ENCODE measurements at places on chromosomes 1 and 21.

GRCh38 chr1:54353959-54354358, 52.2 kb downstream of the SSBP3 start:
- DNase-seq = no peak

GRCh38 chr1:7385471-7386225, 385.4 kb upstream of the VAMP3 start:
- no peak for DNase-seq

DNA sequence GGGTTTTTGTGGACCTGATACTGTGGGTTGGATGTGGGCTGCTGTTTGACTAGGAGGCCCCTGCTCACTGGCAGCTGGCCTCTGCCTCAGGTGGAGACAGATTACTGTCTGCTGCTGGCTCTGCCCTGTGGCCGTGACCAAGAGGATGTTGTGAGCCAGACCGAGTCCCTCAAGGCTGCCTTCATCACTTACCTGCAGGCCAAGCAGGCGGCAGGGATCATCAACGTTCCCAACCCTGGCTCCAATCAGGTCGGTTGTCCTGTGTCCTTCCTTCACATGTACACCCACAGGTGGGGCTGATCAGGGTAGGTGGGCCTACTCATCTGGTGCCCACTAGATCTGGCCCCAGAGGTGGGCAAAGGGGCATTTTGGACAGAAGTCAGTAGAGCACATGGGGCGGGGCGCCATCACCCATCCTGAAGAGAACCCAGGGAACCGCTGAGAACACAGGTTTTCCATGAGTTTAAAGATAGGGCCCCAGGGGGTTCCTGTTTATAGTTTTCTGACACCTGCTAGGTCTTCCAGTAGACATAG, 37.2 kb downstream of the ZBTB17 start:
- no peak for DNase-seq

GRCh38 chr1:50651476-50652263, 228.4 kb upstream of the DMRTA2 start:
- DNase-seq = no peak

DNA sequence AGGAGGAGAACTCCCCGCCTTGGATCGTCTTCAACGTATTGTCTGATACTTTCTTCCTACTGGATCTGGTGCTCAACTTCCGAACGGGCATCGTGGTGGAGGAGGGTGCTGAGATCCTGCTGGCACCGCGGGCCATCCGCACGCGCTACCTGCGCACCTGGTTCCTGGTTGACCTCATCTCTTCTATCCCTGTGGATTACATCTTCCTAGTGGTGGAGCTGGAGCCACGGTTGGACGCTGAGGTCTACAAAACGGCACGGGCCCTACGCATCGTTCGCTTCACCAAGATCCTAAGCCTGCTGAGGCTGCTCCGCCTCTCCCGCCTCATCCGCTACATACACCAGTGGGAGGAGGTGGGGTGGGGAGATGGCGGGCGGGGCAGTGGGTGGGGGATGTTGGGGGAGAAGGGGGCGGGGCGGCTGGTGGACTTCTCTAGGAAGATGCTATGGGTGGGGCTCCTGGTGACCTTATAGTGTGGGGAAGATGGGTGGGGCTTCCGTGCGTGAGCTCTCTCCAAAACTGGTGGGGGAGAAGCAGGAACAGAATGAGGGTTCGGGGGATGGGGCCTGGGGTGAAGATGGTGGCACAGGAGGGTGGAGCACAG, 5.3 kb downstream of the HCN3 start:
- DNase-seq = no peak

DNA sequence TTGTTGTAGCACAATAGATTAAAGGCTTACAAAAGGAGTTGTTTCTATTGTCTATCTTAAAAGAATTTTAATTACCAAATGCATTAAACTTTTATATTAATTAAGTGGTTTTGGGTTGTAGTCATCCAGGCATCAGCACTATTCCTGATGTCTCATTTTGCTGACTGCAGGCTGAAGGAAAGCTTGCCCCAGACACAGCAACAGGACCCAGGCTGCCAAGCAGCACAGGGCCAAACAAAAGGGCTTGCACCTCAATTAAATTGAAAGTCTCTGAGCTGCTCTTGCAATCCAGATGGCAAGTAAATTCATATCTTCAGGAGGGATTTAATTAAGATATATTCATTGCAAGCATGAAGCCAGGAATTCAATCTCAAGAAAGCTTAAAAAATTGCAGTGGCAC, 80.7 kb upstream of the CHODL start:
- DNase-seq = no peak

Measured in stimulated activated CD4-positive, alpha-beta T cell treated with anti-CD3 and anti-CD28 coated beads, Interleukin-15, amount 100 ng/mL, for 1 hour (primary cell).